ENCODE measurements at places on chromosomes 2 and 18.
A peak's percentile ranks its signal among the peaks of the same experiment; 100 is the strongest.

DNA sequence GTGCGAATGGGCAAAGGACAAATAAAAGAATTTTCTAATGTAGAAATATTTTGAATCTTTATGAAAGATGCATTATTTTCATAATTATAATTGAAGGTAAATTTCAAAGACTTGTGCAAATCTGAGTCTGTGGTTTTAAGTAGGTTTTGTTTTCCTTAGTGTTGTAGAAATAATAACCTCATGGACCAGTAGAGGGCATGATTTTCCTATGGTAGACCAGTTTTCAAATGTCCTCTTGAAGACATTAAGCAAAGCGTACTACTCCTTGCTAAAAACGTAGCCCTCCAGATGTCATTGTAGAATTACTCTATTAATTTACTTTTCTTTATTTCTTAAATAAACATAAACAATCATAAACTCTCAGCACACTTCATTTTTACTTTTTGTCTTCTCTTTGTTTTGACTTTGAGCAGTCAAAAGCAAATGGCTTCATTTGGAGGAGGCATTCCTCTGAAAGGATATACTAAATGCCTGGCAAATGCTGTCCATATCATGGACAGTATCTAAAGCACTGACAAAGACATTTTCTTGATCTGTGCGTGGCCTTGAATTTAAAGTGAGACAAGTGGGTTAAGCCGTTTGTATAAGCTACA lies 85.8 kb upstream of the FAM237A start:
- no peak for DNase-seq

DNA sequence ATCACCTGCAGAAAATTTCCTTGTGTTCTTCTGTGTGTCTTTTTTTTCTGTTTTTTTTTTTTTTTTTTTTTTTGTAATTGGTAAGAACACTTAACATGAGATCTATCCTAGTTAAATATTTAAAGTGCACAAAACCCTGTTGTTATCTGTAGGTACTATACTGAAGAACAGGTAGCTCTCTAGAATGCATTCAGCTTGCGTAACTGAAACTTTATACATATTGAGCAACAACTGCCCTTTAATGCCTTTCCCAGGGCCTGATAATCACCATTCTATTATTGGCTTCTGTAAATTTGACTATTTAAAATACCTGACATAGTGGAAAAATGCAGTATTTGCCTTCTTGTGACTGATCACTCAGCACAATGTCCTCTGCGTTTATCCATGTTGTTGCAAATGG lies 701.8 kb downstream of the SUCLG1 start:
- no peak for DNase-seq

DNA sequence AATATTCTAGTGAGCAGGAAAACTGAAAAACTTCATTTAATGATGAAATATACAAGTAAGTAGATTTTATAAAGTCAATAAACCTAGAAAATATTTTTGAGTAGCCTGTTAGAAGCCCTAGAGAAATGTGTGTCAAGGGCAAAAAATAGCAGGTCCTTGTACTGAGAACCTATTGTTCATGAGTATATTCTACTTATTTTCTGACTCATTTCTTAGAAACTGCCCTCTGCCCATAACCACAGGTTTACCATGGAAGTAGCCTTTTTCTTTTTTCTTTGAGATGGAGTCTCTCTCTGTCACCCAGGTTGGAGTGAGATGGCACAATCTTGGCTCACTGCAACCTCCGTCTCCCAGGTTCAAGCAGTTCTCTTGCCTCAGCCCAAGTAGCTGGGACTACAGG lies 19.4 kb upstream of the SELENOI start:
- no peak for DNase-seq

DNA sequence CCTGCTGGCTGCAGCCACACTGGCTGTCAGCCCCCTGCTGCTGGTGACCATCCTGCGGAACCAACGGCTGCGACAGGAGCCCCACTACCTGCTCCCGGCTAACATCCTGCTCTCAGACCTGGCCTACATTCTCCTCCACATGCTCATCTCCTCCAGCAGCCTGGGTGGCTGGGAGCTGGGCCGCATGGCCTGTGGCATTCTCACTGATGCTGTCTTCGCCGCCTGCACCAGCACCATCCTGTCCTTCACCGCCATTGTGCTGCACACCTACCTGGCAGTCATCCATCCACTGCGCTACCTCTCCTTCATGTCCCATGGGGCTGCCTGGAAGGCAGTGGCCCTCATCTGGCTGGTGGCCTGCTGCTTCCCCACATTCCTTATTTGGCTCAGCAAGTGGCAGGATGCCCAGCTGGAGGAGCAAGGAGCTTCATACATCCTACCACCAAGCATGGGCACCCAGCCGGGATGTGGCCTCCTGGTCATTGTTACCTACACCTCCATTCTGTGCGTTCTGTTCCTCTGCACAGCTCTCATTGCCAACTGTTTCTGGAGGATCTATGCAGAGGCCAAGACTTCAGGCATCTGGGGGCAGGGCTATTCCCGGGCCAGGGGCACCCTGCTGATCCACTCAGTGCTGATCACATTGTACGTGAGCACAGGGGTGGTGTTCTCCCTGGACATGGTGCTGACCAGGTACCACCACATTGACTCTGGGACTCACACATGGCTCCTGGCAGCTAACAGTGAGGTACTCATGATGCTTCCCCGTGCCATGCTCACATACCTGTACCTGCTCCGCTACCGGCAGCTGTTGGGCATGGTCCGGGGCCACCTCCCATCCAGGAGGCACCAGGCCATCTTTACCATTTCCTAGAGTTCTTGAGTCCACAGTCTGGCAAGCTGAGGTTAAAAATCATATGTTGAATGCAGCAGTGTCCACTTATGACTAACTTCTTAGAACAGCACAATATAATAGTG lies 741 bp downstream of the GPR148 start:
- no peak for DNase-seq

DNA sequence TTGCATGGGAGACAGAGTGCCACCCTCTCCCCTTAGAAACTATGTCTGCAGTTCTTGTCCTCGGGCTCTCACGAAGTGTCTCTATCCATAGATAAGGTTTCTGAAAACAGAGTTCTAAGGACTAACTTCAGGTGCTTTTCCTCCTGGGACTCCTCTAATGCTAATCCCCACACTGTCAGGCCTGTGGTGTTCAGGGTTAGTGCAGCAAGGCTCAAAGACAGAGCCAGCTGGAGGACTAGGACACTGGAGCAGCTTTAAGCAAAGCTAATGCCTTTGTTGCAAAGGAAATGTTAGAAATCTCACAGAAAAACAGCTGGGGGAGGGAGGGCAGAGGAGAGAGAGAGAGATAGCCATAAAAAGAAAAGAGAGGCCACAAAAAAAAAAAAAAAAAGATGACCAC lies 824.0 kb upstream of the FSHR start:
- peak; percentile 81 for DNase-seq

- no peak for DNase-seq
These were observed 297.8 kb upstream of the SESTD1 start for GRCh38 chr2:179562330-179562885.

- no peak for DNase-seq
These were observed 2.9 kb downstream of the ARPC2 start for GRCh38 chr2:218219934-218220333.

GRCh38 chr2:105521176-105521575 lies 122.3 kb upstream of the FHL2 start:
- no peak for DNase-seq

GRCh38 chr2:189175869-189176433 lies 3.6 kb downstream of the COL5A2 start:
- no peak for DNase-seq

DNA sequence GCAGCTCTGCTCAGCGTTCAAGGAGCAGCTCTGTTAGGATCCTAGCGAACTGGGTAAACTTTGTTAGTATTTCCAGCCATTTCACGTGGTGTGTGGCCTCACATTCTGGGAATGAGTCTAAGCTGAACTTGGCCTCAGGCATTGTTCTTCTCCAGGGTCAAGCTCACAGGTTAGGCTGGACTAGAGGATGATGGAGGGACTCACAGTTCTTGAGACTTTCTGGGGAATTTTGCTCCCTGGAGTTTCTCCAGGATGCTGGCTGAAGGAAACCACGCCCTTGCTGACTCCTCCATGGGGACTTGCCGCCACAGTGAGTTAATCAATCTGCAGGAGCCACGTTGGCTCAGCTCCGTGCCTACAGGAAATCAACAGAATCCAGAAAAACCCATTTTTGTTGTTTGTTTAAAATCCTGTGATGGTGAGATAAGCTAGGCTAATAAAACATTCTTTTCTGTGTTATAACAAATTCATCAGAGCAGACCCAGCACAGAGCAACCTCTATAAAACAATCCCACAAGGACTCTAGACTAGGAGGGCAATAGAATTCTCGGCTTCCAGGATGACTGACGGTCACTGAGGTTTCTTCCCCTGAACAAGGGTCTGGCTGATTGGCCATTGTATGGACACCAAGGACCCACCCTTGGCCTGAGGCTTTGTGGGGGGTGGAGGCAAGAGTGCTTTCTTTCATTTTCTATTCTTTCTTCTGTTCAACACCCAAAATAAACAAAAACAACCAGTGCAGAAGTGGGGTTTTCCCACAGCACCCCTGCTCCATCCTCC lies 12.6 kb downstream of the CNDP1 start:
- DNase-seq, result no peak

- no peak for DNase-seq
These were observed 440.1 kb downstream of the ZEB2 start for GRCh38 chr2:144079803-144080202.

DNA sequence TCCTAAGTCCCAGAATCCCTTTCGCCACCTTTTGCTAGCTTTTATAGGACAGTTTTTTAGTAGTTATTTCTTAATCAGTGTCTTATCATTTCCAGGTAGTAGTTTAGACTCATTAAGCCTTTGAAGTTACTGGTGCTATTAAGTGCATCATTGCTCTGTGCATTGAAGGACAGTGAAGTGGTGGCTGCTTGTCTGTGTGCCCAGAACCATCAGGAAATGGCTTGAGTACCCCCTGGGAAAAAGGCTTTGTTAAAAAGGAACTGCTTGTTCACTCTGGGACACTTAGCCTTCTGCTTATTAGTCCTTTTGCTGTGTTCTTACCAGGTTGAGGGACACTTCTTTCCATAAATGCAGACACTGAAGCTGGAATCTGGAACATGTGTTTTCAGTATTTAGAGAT lies 30.0 kb downstream of the DTNA start:
- no peak for DNase-seq

DNA sequence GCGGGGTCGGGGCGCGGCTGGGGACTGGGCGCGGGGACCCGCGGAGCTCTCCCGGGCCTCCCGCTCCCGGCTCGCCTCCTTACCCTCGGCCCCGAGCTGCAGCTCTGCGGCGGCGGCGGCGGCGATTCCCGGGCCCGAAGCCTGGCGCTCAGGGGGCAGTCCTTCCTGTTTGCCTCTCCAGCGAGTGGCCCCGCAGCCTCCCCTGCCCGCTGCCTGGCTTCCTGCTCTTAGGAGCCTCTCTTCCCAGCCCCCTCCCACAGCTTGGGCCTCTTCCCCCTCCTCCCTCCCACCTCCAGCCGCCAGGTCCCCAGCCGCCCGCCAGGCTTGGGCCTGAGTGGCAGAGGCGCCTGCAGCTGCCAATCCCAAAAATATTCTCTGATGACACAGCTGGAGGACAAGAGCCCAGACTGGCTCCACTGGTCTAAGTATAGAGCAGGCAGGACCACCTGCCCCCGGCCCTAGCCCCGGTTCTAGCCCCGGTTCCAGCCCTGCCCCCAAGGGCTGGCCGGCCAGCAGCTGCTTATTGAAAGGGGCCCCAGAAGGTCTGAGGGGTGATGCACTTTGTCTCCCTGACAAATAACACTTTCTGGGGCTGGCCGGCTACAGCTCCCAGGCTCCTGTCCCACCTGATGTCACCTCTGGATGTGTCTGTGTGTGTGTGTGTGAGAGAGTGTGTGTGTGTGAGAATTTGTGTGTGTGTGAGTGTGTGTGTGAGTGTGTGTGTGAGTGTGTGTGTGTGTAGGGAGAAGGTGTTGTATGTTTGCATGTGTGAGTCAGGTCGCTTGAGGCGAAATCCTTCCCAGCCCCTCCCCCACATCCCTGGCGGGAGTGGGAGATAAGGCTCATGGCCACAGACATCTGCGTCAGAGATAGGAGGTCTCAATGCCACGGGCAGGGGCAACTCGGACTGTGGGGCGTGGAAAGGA lies at the start of gene OBSL1:
TSS of gene OBSL1 (minus strand) at position 229 of the 926 bp plus-strand sequence. CDS start 307 bp downstream, outside the sequence.
- peak; percentile 92 for DNase-seq

- no peak for DNase-seq
These were observed 10.4 kb downstream of the STK17B start for GRCh38 chr2:196160946-196161345.

DNA sequence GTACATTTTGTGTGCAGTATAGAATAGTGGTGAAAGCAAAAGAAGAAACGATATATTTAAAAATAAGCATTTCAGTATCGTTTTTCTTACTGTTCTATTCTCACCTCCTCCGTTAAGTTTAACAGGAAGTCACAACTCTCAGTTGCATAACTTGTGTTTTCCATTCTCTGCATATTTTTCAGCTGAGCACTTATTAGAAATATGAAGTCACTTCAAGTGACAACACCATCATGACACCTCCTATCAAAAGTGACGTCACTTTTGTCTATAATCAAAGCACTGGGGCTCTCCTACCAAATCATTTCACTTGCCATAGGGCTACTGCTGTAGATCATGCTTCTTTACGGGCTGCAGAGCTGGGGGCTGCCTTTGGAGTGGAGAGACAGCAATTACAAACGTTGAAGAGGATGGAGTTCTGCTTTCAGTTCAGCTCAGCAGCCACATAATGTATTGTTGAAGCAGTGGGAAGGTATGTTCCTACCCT lies 36.3 kb downstream of the STAT4 start:
- DNase-seq, result no peak

- DNase-seq, result no peak
These were observed 31.8 kb upstream of the DLX1 start for GRCh38 chr2:172053486-172053885.

GRCh38 chr2:181281206-181281832 lies 175.9 kb upstream of the ITGA4 start:
- DNase-seq, result no peak

GRCh38 chr2:19287324-19287723 lies 71.1 kb downstream of the OSR1 start:
- no peak for DNase-seq

DNA sequence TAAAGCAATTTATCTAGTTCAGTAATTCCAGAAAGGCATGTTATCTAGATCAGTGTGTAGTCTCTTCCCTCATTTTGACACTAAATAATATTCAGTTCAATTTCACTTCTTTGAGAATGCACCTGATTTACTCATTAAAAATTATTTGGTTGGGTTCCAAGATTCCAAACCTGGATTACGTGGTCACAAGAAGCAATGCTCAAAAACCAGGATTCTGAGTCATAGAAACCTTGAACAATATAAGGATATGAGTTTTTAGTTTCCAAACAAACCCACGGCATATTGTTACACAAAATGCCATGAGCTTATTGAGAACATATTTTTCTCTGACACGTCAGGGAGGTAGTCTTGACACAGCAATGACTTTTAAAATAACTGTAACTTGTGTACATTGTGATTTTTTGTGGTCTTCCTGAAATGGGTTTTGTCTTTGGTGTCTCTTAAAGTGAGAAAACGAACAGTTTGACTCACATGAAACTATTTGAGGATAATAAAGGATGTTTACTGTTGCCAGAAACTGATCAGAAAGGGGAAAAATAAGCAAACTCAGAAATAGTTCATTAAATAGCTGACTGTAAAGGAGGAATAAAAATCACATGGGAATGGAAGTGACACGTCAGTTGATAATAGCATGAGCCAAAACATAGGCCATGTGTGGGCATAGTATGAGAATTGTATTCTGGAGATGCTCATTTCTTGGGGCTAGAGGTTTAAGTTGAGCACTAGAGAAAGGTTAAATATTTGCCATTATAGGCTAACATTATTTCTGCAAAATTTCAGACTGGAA lies 617.7 kb upstream of the CDH2 start:
- no peak for DNase-seq

- peak; percentile 74 for DNase-seq
These were observed 134.6 kb downstream of the TSN start for GRCh38 chr2:121890041-121890440.
